ENCODE measurements at places on chromosomes 12 and 14.

DNA sequence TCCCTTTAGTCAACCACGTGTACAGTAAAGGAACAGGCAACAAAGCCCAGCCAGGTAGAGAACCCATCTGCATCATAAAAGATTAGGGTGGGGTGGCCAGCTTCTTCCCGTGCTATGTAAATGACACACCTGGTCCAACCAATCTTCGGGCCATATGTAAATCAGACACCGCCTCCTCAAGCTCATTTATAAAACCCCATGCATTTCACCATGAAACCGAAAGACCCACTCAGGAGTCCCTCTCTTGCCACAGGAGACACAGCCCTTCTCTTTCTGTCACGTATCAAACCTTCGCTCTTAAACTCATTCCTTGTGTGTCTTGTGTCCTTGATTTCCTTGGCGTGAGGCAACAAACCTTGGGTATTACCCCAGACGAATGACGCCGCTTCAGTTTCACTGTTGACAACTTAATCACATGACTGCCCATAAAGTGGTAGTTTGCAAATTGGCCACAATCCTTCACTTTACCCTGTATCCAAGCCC lies 59.8 kb upstream of the TBPL2 start:
- no peak for DNase-seq

DNA sequence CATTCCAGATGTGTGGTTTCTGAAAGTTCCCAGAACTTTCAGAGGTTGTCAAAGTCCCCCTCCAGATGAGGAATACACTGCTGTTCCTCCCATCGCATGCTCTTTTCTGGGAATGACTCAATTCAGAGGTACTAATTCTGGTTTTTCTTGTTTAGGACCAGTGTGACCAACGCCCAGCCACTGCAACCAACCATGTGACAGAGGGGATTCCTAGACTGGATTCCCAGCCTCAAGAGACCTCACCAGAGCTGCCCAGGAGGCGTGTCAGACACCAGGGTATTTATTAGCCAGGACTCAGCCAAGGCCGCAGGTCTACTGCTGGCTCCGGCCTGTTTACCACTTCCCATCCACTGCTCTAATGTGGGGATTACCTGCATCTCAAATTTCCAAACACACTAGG lies 24.2 kb downstream of the TRAFD1 start:
- no peak for DNase-seq

GRCh38 chr14:37279818-37280217 lies 82.1 kb downstream of the MIPOL1 start:
- no peak for DNase-seq

GRCh38 chr14:72850360-72850759 lies 43.5 kb downstream of the DPF3 start:
- DNase-seq, result no peak

DNA sequence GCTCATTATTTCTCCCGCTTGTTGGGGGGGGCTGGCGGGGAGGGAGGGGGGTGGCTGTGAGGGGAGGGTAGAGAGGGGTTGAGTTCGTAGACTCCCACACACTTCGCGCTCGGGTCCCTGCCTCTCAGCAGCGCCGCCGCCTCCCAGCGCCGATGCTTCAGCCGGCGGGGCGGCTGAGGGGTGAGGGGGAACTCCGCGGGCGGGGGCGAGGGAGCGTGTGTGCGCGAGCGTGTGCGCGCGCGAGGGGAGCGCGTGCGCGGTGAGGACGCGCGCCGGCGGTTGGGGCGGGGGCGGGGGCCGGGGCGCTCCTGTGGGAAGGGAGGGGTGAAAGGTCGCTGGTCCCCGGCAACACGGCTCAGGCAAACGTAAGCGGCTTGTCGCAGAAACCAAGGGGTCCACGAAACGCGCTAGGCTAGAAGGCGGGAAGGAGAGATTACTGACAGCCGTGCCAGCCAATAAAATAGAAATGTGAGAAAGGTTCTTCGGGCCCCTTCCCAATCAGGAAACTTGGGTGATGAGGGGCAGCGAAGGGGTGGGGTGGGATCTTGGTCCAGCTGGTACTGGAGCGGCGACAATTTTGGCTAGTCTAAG lies 343 bp upstream of the NOVA1 start:
- peak; percentile 99 for DNase-seq

GRCh38 chr14:92955381-92955780 lies 32.4 kb downstream of the CHGA start:
- no peak for DNase-seq

GRCh38 chr12:94615260-94616181 lies 34.8 kb downstream of the TMCC3 start:
- no peak for DNase-seq

DNA sequence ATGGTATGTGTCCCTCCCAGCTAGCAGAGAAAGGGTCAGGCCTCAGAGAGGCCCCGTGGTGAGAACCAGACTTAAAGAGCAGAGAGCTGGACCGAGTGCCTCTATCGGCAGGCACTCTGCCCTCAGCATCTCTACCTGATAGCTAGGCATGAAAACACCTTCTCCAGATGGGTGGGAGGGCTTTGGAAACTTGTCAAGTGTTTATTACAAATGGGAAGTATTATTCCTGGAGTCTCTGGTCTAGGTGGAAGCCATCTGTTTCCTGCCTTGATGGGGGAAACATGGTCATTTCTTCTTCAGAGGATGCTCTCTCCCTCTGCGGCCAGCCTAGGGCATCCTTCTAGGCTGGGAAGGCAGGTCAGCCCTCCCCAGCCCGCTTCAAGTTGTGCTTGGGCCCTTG lies 2.3 kb downstream of the TMEM63C start:
- no peak for DNase-seq

GRCh38 chr12:5985471-5985870 lies 40.4 kb upstream of the ANO2 start:
- no peak for DNase-seq

GRCh38 chr12:108468196-108468968 lies 46.7 kb upstream of the FICD start:
- DNase-seq, result no peak

GRCh38 chr14:48690349-48690748 lies 895.8 kb downstream of the RPS29 start:
- no peak for DNase-seq

DNA sequence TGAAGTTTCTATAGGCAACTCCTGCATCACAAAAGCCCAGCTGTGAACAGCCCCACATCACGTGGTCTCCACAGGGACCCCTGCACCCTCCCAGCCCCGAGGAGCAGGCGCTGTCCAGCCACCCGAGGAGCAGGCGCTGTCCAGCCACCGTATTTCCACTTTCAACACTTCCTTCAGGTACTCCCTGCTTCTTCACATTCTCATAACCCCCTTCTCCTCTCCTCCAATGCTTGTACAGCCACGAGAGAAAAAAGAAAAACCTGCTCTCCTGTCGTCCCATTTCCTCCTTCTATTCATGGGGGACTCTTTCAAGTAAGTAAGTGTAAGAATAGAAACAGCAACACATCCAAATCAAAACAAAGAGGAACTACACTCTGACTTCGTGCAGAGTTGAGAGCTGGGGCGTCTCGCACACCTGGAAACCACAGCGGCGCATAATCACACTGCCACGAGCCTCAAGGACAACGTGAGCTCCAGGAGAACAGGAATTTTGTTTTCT lies 11.9 kb downstream of the CDC42BPB start:
- no peak for DNase-seq

DNA sequence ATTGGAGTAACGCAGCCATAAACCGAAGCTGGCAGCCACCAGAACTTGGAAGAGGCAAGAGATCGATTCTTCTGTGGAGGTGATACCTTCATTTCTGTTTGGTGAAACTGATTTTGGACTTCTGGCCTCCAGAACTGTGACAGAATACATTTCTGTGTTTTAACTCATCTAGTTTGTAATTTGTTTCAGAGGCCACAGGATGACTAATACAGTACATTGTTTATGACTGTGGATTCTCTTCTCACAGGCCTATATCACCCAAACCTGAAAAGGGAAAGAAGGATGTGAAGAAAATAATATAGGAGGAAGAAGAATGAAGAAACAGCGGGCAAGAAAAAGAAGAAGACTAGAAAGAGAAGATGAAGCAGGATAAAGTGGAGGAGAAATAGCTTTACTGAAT lies 263.8 kb upstream of the DIO2 start:
- no peak for DNase-seq

- DNase-seq, result peak; percentile 46
These were observed 1133.3 kb downstream of the BCL11B start for GRCh38 chr14:98138666-98139065.

DNA sequence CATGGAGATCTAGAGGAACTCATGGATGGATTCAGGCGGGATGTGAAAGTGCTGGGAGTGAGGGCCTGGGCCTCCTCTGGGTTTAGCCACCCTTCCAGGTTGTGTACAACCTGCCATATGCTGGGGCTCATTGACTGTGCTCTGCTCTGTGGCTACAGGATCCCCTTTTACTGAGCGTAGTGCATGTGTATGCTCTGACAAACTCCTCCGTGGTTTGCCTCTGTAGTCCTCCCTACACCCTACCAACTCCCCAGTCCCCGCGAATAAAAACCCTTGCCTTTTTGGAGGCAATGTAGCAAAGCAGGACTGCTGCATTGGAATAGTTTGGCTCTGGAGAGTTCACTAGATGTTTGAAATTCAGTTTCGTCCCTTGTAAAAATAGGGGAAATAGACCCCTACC lies 17.4 kb downstream of the JDP2 start:
- DNase-seq, result no peak

- DNase-seq, result no peak
These were observed 141.2 kb downstream of the MED13L start for GRCh38 chr12:116136340-116136739.

DNA sequence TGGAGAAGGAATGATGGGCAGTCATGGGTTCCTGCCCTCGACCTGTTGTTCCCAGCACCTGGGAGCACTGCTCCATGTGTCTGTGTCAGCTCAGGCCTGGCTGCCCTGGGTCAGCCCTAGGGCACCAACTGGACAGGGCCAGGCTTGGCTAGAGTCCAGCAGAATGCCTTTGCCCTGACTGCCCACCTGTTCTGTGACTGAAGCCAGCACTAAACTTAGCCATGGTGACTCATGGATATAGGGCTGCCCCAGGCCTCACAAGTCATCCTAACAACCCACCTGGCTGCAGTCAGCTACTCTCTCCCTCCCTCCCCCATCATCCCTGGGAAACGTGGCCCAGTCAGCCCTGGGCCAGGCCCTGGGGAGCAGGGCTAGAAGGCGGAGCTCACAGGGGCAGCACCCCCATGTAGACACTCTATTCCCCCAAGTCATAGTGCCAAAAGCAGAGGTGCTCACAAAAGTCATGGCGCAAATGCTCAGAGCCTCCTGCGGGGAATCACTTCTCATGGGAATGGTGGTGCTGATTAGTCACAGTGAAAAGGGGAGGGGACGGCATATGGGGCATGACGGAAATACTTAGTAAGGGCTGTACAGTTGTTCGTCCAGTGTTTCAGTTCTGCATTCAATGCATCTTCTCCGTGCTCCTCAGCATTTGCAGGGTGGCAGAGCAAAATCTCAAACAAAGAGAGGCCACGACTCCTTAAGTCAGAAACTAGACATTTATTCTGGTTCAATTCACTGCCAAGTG lies 52.0 kb upstream of the NTF3 start:
- DNase-seq, result no peak

GRCh38 chr12:103908877-103909276 lies 21.3 kb upstream of the HSP90B1 start:
- no peak for DNase-seq

GRCh38 chr12:55713721-55714120 lies 2.1 kb upstream of the BLOC1S1 start:
- no peak for DNase-seq

GRCh38 chr14:92760524-92760805 lies 12.0 kb upstream of the LGMN start:
- no peak for DNase-seq

DNA sequence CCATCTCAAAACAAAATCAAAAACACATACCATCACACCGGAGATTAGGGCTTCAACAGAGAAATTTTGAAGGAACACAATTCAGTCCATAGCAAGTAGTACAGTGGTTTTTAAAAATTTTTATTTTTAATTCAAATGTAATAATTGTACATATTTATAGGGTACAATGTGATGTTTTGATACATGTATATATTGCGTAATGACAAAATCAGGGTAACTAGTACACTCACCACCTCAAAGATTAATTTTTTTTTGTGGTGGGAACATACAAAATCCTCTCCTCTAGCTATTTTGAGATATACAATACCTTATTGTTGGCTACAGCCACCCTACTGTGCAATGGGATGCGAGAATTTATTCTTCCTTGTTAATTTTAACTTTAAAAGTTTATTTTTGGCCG lies 26.0 kb upstream of the ETFBKMT start:
- no peak for DNase-seq

- no peak for DNase-seq
These were observed 280.6 kb downstream of the EGLN3 start for GRCh38 chr14:33670235-33670634.

DNA sequence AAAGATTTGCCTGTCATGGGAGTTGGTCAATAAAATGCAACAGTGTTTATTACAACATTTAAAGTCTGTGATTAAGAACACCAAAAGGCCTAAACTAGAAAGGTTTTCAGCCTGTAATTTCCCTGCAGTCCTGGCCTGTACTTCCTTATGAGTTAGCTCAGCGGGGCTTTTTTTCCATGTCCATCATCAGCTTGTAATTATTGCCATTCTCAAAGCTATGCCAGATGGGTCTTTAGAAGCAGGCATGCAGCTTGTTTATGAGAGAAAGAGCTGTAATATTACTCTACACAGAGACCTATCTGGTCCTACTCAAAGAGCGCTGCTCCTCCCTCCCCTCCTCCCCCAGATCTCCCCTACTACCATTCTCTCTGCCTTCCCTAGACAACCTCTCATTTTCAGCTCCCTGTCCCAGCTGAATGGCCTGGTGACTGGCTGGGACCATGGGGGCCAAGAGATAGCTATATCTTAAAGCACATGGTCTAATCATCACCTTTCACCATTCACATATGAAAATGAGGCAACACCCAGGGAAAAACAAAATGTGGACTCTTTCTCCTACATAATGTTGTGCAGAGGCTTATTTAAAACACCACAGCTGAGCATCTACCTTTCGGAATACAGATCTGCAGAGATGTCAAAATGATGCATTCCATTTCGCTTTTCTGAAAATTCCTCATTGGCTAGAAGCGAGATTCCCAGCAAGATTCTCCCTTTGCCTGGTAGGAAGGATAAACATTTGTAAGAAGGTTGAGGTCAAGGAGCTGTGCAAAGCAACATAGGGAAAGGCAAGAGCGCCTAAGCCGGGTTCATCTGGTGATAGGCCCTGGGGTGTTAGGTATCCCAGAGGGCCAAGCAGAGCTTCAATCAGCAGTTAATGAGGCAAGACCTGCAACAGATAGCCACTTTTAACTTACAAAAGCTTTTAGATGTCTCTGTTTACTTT lies 209.7 kb upstream of the CDKN3 start:
- DNase-seq, result no peak

DNA sequence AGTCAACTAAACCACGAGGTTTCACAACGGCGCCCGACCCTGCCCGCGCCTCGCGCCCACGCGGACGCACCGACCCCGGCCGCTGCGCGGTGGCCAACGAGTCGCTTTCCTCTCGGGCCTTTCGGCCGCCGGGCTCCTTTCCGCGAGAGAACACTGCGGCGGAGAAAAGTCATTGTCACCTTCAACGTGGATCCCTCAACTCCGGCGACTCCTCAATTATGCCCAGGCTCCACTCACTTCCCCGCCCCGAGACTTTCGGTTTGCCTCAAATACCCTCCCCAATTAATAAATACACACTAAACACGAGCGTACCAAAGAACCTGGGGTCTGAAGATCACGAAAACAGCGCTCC lies 450 bp downstream of the SINHCAF start:
- no peak for DNase-seq

GRCh38 chr12:112844814-112845565 lies 53.4 kb downstream of the RPH3A start:
- DNase-seq, result no peak

- DNase-seq, result no peak
These were observed at the start of gene GDF3 for GRCh38 chr12:7695566-7696197. Gene GDF3 (minus strand): TSS chr12:7695775. CDS start chr12:7695728, 47 bp downstream.
